ENCODE measurements at places on chromosomes 6 and 20. TPM values are rescaled to one million over a fixed set of nuclear protein-coding genes. Genes with fewer than 3 reads are reported as not detected.
A peak's percentile ranks its signal among the peaks of the same experiment; 100 is the strongest.

The RBBP8NL gene
- total RNA-seq, result not detected

GRCh38 chr6:10882657-10883171 lies 873 bp upstream of the GCM2 start:
- H3K4me1 ChIP-seq, result peaks cover 3% of the 10 kb centered on the region
- peaks cover 77% of the 10 kb centered on the region for H3K27me3 ChIP-seq
- no peak overlapping the region for H3K4me3 ChIP-seq
- no peak overlapping the region for H3K27ac ChIP-seq

GRCh38 chr20:41191562-41192500 lies 54.5 kb downstream of the PLCG1 start:
- no peaks in the 10 kb centered on the region for H3K27me3 ChIP-seq
- H3K4me3 ChIP-seq, result no peak overlapping the region
- peaks cover 28% of the 10 kb centered on the region for H3K36me3 ChIP-seq

DNA sequence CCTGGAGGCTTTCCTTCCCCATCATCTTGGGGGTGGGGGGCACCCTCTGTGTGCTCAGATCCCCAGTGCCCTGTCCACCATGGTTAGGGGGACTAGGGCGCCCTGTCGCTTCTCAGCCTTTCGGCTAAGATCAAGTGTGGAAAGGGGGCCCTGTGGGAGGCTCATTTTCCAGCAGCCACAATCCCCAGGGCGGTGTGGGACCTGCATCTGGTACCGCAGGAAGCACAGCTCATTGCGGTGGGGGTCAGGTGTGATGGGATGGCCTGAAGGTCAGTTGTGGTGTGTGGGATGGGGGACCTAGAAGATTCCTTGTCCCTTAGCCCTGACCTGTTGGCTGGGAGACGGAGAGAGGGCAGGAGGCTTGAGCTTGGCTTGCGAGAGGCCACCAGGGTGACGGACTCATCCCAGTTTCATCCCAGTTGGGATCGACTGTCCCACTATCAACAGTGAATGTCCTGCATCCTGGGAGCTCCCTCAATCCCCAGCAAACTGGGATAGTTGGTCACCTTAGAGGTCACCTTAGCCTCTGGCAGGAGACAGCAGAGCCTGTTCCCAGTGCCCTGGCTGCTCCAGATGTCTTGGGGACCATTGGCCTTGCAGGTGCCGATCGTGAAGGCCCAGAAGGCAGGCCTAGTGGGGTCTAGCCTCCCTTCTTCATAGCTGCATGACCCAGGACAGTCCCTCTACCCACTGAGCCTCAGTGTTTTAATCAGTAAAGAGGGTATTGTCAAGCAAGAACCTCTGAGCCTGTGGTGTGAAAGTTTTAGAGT lies 64.5 kb upstream of the PMEPA1 start:
- H3K36me3 ChIP-seq, result no peaks in the 10 kb centered on the region
- no peak overlapping the region for H3K27ac ChIP-seq
- H3K4me3 ChIP-seq, result no peak overlapping the region
- DNase-seq, result no peak

- peak; percentile 72 for DNase-seq
- H3K27me3 ChIP-seq, result peaks cover 1% of the 10 kb centered on the region
- H3K4me3 ChIP-seq, result no peak overlapping the region
- H3K36me3 ChIP-seq, result no peaks in the 10 kb centered on the region
- H3K4me1 ChIP-seq, result peaks cover 4% of the 10 kb centered on the region
These were observed 3.6 kb upstream of the HINT3 start for GRCh38 chr6:125952764-125953501.

DNA sequence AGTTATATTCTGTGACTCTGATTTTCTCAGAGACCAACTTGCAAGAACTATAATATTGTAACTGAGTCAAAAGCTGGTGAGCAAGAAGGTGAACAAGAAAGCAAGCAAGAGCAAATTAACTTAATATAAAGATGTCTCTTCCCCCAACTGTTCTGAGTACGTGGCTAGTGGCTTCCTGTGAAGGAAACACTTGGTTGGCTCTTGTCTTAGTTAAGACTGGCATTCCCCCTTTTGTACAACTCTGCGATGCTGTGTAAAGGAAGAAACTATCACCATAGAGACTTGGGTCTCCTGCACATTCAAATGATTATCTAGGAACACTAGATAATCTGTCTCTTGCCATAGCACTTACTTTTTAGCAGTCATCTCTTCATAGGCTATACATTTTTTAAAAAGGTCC lies 47.3 kb upstream of the TNFAIP3 start:
- peak overlapping the region; percentile 56 for H3K4me3 ChIP-seq
- peaks cover 68% of the 10 kb centered on the region for H3K4me1 ChIP-seq
- peaks cover 2% of the 10 kb centered on the region for H3K36me3 ChIP-seq
- DNase-seq, result peak; percentile 85
- no peaks in the 10 kb centered on the region for H3K27me3 ChIP-seq
- peak overlapping the region; percentile 88 for H3K27ac ChIP-seq

The PROCR gene
- total RNA-seq, result 0.24 TPM

The EDN3 gene
- total RNA-seq, result not detected

The TCF15 gene
- 0.12 TPM for total RNA-seq

DNA sequence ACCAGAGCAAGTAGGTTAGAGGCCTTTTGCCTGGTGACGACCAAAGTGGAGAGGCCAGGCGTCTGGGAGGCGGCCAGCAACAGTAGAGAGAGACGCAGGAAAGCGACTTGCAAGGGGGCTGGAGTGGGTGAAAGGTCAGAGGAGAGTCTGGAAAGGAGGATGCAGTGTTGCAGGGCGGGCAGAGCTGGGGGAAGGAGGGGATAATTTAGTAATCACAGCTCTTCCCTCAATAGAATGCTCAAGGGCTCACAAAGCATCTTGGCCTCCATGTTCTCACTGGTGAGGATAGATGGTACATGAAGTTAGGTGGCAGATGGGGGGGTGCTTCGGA lies 25.2 kb downstream of the TCF15 start:
- peaks cover 4% of the 10 kb centered on the region for H3K27me3 ChIP-seq
- H3K4me1 ChIP-seq, result no peaks in the 10 kb centered on the region
- DNase-seq, result no peak
- H3K27ac ChIP-seq, result no peak overlapping the region

DNA sequence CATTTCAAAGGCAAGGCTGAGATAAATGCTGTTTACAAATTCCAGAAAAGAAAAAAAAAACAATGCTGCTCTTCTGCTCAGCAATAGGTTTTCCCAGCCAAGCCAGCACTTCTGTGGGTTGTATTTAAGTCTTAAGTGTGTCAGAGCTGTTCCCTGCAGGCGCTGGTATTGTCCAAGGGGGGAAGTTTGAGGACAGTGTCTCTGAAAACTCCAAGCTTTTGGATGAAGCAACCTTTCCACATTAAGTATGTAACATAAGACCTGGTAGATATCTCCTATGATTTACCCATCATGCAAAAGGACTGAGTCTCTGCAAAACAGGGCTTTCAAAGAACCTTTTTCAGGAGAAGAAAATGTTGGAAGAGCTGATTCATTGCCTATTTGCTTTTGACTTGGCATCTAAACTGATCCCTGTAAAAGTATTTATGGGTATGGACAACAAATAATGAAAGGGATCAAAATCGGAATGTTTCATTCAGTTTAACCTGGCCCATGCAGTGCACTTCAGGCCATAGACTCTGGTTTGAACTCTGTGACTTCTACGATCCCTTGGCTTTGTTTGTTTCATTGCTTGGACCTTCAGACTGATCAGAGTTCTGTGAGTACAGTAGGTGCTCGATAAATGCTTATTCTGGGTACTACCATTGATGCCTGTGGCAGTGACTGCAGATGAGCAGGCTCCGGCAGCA lies 16.1 kb upstream of the PLG start:
- no peaks in the 10 kb centered on the region for H3K4me1 ChIP-seq
- no peak for DNase-seq
- H3K27me3 ChIP-seq, result no peaks in the 10 kb centered on the region
- H3K27ac ChIP-seq, result no peak overlapping the region
- H3K36me3 ChIP-seq, result no peaks in the 10 kb centered on the region

The PERP gene
- total RNA-seq, result 4.8 TPM

DNA sequence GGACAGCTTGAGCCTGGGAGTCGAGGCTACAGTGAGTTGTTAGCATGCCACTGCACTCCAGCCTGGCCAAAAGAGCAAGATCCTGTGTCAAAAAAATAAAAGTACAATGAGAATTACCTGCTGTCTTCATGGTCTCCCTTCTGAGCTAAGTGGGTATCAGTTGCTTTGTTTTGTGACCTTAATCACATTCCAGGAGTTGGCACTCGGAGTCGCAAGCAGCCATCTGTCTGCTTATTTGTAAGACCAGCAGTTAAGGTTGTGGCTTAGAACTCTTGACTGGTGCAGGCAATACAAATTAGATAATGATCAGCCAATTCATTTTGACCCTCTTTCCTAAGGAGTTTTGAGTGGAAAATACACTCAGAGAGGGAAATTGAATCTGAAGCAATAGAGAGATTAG lies 114.0 kb downstream of the MYO6 start:
- H3K27me3 ChIP-seq, result peaks cover 4% of the 10 kb centered on the region
- H3K4me3 ChIP-seq, result no peak overlapping the region
- H3K27ac ChIP-seq, result no peak overlapping the region
- DNase-seq, result no peak

The RIPPLY2 gene
- not detected for total RNA-seq

The ARFGEF3 gene
- total RNA-seq, result 0.47 TPM

The TNFAIP3 gene
- total RNA-seq, result 249 TPM

DNA sequence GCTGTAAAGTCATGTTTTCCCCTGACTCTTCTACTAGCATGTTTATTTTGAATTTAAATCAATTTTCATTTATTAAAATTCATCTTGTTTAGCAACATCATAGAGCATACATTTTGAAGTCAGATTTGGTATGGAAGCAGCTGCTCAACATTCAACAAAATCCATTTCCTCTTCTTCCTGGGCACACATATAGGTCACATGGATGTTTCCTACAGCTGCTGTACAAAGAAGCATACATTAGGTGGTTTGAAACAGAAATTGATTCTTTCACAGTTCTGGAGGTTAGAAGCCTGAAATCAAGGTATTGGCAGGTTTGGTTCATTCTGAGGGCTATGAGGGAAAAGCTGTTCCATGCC lies 495.2 kb downstream of the RFPL4B start:
- DNase-seq, result no peak
- H3K36me3 ChIP-seq, result no peaks in the 10 kb centered on the region
- no peak overlapping the region for H3K27ac ChIP-seq
- H3K4me3 ChIP-seq, result no peak overlapping the region

The LY6G6F gene
- total RNA-seq, result not detected

DNA sequence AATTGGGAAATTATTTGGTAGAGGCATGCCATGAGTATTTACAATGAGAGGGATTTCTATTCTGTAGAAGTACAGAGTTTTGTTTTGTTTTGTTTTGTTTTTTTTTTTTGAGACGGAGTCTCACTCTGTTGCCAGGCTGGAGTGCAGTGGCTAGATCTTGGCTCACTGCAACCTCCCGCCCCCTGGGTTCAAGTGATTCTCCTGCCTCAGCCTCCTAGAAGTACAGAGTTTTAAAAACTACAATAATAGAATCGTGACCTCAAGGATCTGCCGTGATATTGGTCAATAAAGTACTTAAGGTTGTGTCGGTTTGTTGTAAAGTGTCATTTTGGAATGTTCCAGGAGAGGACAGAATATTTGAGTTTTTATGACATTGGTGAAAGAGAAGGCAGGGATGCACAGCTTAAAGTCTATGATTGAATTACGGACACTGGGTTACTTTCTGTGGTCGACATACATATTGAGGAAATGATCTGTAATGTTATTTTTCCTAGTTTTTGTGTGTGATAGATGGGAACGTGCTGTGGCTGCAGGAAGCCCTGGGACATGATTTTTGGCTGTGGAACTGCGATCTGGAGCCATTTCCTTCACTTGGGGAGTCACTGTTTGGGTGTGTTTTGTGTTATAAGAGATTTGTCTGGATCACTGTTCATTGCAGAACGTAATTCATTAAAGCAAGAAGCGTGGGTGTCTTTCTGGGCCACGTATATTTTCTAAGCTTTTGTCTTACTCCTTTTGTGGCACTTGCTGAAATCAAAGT lies 59.6 kb downstream of the TIAM2 start:
- peaks cover 4% of the 10 kb centered on the region for H3K36me3 ChIP-seq
- H3K4me1 ChIP-seq, result peaks cover 31% of the 10 kb centered on the region
- no peak overlapping the region for H3K4me3 ChIP-seq
- no peaks in the 10 kb centered on the region for H3K27me3 ChIP-seq
- H3K27ac ChIP-seq, result no peak overlapping the region

- no peak for DNase-seq
- peaks cover 8% of the 10 kb centered on the region for H3K27me3 ChIP-seq
- H3K4me3 ChIP-seq, result no peak overlapping the region
- no peaks in the 10 kb centered on the region for H3K4me1 ChIP-seq
- no peaks in the 10 kb centered on the region for H3K36me3 ChIP-seq
These were observed 114.0 kb downstream of the BFSP1 start for GRCh38 chr20:17417225-17417624.

DNA sequence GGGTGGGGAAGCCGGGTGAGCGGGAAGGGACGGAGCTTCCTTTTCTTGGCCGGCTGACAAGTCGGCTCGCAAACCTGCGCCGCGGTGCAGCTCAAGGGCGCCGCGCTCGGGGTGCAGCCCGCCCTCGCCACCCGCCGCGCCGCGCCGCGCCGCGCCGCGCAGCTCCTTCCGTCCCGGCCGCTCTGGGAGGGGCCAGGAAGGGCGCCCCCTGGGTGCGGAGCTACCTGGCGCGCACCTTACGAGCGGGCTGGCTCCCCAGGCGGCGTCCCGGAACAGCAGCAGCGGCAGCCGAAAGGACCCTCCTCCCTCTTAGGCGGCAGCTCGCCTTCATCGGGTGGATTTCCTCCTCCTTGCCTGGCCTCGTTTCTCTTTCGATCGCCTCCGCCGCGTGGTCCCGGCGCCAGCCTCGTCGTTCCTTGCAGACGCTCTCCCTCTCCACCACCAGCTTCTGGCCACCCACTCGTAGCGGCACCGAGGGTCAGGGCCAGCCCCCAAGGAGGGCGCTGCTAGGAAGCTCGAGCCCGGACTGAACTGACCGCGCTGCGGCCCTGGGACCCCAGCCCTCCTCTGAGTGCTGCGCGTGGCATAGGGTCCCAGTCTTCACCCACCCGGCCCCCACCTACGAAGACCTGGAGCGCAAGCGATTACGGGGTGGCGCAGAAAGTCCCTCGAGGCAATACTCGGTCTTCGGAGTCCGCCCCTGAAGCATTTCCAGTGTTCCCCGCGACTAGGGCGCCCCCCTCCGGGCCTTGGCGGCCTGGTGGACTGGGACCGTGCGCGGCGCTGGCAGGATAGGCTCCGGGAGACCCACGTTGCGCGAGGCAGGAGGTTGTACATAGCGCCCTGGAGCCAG lies at the start of gene MAP3K5:
TSS of gene MAP3K5 (minus strand) at position 68 of the 853 bp plus-strand sequence. CDS start 320 bp downstream, outside the sequence.
- peaks cover 26% of the 10 kb centered on the region for H3K4me1 ChIP-seq
- peaks cover 9% of the 10 kb centered on the region for H3K36me3 ChIP-seq
- peak within 1 kb of the TSS; percentile 84 for H3K4me3 ChIP-seq
- H3K27ac ChIP-seq, result peak within 1 kb of the TSS; percentile 96
- peaks cover 3% of the 10 kb centered on the region for H3K27me3 ChIP-seq

The NFYA gene
- 31.2 TPM for total RNA-seq

GRCh38 chr6:2542858-2543218 lies 207.9 kb downstream of the MYLK4 start:
- peaks cover 28% of the 10 kb centered on the region for H3K4me1 ChIP-seq
- H3K27me3 ChIP-seq, result peaks cover 69% of the 10 kb centered on the region
- peak overlapping the region; percentile 25 for H3K27ac ChIP-seq
- peaks cover 5% of the 10 kb centered on the region for H3K36me3 ChIP-seq
- H3K4me3 ChIP-seq, result peak overlapping the region; percentile 64

- no peak for DNase-seq
- no peak overlapping the region for H3K4me3 ChIP-seq
- H3K27ac ChIP-seq, result no peak overlapping the region
- peaks cover 8% of the 10 kb centered on the region for H3K4me1 ChIP-seq
- H3K36me3 ChIP-seq, result peaks cover 44% of the 10 kb centered on the region
- no peaks in the 10 kb centered on the region for H3K27me3 ChIP-seq
These were observed 13.3 kb upstream of the MAP7 start for GRCh38 chr6:136563386-136564152.

- H3K4me3 ChIP-seq, result no peak overlapping the region
- no peak overlapping the region for H3K27ac ChIP-seq
- H3K36me3 ChIP-seq, result no peaks in the 10 kb centered on the region
- H3K27me3 ChIP-seq, result no peaks in the 10 kb centered on the region
- DNase-seq, result no peak
- no peaks in the 10 kb centered on the region for H3K4me1 ChIP-seq
These were observed 8.4 kb upstream of the NUS1 start for GRCh38 chr6:117666881-117667280.
